ENCODE measurements at places on chromosomes 3 and 15.

DNA sequence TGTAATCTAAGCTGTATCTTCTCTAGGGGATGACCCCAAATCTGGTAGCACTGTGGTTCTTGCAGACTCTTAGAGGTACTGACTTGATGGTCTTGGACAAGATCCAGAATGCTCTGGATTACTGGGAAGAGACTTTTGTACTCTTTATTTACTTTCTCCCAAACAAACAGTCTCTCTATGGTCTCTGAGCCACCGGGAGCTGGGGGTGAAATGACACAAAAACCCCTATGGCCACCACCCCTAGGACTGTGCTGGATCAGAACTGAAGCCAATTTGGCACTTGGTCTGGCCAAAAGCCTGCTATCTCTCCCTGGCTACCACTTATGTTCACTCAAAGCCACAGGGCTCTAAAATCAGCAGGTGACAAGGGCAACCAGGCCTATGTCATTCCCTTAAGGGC lies 50.2 kb upstream of the SI start:
- no peak for DNase-seq

GRCh38 chr3:11724615-11725339 lies 81.1 kb upstream of the VGLL4 start:
- peak; percentile 4 for DNase-seq

DNA sequence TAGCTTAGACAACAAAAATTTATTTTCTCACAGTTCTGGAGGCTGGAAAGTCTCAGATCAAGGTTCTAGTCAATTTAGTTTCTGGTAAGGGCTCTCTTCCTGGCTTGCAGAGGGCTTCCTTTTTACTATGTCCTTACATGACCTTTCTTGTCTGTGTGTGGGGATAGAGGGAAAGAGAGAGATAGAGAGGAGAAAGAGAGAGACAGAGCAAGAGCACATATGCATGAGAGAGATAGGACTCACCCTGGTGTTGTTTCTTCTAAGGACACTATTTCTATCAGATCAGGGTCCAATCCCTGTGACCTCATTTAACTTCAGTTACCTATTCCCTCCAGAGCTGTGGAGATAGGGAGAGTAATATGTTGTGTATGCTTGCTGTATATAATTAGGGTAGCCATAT lies 44.9 kb upstream of the TEX9 start:
- DNase-seq: no peak

- no peak for DNase-seq
Measured at GRCh38 chr15:65044724-65045481, at the start of gene SLC51B. Gene SLC51B, plus strand, starts transcription at chr15:65045387. Its CDS starts 4,618 bp downstream, at chr15:65050005.

GRCh38 chr15:64843991-64844390 lies 2.3 kb downstream of the PLEKHO2 start:
- no peak for DNase-seq

- no peak for DNase-seq
Measured at GRCh38 chr3:52373676-52374075, 57.6 kb downstream of the DNAH1 start.
